ENCODE measurements at places on chromosomes 11 and 22.

GRCh38 chr22:40236131-40236665 is 58.5 kb downstream of the TNRC6B start:
- no peak for DNase-seq

DNA sequence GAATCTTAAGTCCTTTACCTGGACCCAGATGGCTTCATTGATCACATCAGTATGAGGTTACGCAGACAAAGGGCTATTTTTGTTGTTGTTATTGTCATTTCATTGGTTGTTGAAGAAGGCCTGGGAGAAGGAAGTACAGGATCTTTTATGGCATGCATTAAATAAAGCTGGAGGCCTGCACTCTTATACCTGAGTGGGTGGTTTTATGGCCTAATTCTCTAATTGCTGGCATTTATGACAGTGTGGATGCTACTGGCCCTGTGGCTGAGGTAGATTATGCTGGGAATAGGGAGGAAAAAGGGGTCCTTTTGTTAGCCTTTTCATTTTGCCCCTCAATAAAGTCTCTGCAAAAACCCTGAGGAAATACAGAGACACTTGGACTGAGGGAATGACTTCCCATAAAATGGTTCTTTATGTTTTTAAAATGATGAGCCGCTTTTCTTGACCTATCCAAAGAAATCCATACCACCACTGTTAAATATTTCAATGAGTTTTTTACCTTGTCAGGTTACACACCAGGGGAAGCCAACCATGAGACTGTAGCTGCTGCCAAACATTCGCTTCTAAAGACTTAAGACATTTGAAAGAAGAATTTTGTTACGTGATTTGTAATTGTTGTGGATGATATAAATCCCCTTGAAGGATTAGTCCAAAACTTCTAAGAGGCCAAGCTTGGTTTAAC is 6.8 kb downstream of the KMT2A start:
- DNase-seq: no peak

DNA sequence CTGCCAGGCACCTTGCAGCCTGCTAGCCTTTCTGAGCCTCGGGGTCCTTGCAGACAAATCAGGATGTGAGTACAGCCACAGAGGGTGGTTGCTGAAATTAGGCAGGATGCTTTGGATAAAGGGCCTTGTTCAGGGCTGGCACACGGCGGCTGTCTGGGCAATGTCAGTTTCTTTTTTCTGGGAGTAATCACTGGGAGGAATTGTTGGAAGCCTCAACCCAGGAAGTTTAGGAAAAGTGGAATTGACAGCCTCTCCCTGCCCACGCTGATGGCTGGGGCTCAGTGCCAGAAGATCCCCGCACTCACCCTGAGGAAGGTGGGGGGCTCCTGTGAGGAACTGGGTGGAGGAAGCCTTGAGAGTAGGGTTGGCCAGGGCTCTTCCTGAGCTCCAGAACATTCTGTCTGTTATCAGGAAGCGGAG is 37.4 kb downstream of the CD82 start:
- no peak for DNase-seq

- no peak for DNase-seq
These were observed 745.8 kb upstream of the ANO5 start for GRCh38 chr11:21446939-21447590.

DNA sequence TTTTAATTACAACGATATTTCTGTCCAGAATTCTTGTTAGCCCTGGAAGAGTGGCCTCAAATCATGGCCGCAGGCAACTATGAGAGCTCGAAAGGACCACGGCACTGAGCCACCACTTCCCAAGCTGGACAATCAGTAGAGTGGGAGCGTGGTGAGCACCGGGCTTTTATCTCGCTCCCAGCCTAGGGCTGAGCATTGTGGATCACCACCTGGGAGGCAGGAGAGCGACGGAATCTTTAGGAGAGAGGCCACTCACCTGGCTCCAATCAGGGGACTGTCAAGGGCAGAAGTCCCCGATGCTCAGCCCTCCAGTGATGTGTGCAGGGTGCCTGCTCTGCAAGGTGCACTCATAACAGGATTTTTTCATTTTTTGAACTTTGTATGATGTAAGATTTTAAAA is 377.1 kb upstream of the B3GAT1 start:
- DNase-seq: no peak

DNA sequence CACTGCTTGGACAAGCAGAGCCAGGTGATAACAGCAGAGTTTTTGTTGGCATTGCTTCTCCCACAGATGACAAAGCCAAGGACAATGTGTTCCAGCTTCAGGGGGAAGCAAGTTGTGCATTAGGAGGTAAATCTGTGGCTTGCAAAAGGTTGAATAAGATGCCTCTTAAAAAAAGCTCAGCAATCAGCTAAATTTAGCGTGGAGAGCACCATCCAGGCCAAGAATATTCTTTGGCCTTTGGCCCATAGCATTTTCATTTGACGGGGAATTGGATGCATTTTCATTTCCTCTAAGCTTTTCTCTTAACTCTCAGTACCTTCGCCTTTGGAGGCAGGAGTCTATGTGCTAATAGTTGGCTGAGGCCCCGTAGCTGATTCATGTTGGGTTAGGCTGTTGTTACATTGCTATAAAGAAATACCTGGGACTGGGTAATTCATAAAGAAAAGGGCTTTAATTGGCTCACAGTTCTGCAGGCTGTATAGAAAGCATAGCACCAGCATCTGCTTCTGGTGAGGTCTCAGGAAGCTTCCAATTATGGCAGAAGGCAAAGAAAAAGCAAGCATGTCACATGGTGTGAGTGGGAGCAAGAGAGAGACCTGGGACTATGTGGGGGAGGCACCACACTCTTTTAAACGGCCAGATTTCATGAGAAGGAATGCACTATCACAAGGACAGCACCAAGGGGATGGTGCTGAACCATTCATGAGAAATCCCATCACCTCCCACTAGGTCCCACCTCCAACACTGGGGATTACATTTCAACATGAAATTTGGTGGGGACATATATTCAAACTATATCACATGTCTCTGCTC is 350.1 kb upstream of the C11orf87 start:
- DNase-seq: no peak

GRCh38 chr11:34366522-34366921 is 8.7 kb upstream of the ABTB2 start:
- DNase-seq: no peak

GRCh38 chr11:30789270-30789669 is 203.1 kb upstream of the MPPED2 start:
- DNase-seq: no peak

GRCh38 chr11:8477680-8478079 is 116.3 kb downstream of the STK33 start:
- DNase-seq: no peak

DNA sequence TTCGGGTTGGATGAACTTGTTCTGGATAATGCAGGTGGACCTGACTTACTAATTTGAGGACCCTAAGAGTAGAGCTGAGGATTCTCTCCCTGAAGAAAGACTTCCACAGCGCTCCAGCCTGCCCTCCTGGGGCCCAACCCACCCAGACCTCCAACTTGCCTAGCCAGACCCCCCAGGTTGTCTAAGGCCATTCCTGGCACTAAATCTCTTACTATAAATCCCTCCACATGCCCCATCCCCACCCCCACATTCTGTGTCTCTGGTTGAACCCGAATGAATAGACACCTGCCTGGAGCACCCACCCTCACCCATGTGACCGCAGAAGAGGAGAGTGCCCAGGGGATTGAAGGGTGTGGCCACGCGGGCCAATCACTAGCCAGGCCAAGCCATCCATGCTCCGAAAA is 1480.0 kb downstream of the TBC1D22A start:
- DNase-seq: no peak

- no peak for DNase-seq
These were observed 3.6 kb downstream of the PRDX5 start for GRCh38 chr11:64321533-64321932.

DNA sequence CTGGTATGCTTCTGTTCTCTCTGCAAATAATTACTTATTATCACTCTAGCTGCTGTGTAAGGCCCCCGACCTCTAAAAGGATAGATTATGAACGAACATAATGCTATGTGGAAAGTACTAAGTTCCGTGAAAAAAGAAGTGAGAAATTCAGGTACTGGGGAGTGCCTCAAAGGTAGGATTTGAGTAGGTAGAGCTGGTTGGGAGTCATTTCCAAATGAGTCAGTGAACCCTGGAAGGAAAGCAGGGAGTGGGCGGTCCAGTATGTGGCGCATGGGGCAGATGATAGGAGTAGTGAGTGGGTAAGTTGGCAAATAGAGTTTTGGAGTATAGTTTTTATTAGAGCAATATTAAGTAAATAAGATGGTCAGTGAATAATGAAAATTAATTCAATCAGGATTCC is 2.4 kb downstream of the ZC3H12C start:
- DNase-seq: no peak

- no peak for DNase-seq
These were observed 311.2 kb downstream of the NXPE2 start for GRCh38 chr11:114989536-114989935.

DNA sequence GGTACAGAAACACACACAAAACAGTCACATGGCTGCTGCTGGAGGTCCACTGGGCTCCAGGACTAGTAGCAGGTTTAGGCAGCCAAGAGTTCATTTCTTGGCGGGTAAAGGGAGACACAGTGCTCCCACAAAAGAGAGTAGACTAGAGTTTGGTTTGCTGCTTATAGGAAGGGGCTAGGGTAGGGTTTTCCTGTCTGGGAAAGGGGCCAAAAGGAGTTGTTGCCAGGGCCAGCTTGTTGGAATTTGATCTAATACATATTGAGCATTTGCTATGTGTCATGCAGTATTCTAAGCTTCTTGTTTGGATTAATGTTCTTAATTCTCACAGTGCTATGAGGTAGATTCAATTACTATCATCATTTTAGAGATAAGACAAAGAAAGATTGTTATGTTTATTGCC is 195.1 kb upstream of the PLET1 start:
- no peak for DNase-seq

DNA sequence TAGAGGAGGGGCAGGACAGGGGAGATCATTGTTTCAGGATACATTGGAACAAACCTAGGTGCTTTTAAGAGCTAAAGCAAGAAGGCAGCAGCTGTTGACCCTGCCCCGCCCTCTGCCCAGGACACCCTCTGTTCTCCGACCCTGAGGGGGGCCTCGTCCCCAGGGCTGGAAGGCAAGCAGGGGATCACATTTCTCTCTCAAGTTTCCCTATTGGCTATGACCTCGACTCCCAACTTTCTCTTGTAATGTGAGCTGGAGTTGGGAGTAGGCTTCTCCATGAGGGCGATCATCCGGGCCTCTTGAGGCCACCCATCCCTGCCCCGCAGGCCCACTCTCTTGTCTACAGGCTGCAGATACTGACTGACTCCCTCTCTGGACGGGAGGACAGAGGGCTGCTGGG is 37.7 kb downstream of the DSCAML1 start:
- no peak for DNase-seq

DNA sequence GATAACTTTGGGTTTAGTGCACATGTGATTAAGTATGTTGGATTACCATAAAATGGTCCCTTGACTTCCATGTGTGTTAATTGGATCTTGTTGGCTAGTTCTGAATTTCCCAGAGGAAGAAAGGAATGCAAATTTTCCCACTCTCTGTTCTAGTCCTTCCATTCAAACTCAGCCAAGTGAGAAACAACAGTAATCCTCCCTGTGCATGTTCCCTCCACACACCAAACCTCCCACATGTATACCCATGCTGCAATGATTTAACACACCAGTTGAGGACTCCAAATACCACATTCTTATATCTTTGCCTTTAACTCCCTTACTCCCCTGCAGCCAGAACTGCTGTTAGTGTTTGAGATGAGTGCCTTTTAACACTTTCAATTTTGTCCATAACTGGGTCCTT is 1158.9 kb downstream of the DLG2 start:
- no peak for DNase-seq

DNA sequence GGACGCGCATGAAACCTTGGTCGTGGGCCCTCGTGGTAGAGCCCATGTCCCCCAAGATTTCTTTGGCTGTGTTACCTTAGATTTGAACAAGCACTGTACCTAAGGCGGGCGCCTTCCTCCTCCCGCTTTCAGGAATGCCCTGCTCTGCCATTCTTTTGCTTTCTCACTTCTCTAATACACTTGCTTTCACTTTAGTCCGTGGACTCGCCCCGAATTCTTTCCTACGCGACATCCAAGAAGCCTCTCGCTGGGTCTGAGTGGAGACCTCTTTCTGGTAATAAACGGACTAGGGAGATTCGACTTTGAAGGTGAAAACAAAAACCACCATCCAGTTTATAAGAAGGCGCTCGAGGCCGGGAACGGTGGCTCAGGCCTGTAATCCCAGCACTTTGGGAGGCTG is 1.2 kb upstream of the NUP50 start:
- no peak for DNase-seq

DNA sequence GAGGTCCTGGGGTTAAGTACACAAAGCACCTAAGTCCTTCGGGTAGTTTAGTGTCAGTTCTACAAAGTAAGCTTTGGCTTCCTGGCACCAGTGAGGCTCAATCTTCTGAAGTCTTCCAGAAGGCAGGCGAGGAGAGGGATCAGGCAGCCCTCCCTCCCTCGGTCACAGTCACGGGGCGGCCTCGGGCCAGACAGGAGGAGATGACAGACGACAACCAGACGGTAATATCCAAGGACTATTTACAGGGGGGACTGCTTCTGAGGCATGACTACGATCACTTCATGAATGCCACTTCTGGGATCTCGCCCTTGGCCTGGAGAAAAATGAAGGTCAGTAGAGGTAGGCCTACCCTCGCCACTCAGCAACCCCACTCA is 383 bp upstream of the TMEM223 start:
- DNase-seq: no peak

GRCh38 chr11:90911192-90911591 is 688.3 kb upstream of the CHORDC1 start:
- no peak for DNase-seq

- DNase-seq: no peak
These were observed 2.9 kb upstream of the FOSL1 start for GRCh38 chr11:65903068-65903481.

DNA sequence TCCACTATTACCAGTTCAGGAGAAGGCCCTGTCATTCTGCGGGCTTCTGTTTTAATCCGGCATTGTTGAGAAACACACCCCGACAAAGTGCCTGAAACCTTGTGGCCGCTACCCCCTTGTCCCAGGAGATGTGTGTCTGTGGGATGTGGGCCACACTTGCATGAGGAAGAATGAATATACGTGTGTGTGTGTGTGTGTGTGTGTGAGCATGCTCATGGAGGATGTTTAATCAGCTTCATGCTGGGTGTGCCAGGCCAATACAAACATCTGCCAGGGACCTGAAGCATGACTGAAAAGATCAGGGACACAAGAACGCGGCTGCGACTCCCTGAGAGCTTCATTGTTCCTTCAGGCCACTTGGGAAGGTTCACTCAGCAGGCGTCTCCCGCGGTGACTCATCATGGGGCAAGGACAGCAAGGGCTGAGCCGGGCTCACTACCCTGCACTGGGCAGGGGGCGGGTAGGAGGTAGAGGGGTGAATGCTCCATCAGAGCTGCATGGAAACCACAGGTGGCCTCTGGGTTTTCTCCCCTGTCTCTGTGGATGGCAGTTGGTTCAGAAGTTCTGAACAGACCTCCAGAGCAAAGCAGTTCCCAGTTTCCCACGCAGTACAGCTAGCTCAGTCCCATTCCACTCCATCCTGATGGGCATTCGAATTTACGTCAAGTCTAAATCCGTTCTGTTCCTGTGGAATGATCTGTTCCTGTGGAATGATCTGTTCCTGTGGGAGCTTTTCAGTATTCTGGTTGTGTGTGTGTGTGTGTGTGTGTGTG is 7.0 kb upstream of the MALAT1 start:
- DNase-seq: no peak
